ENCODE measurements at places on chromosomes 4 and X.

DNA sequence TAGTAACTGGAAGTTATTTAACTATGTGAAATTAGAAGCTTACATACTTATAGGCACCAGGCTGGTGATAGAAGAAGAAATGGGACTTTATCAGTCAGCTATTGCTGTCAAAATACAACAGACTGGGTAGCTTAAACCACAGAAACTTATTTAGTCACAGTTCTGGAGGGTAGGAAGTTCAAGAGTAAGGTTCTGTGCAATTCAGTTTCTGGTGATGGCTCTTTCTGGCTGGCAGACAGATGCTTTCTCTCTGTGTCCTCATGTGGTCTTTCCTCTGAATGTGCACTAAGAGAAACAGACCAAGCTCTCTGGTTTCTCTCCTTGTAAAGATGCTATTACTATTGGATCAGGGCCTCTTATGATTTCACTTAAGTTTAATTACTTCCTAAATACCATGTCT lies 92.1 kb upstream of the ANKRD50 start:
- no peak for DNase-seq

DNA sequence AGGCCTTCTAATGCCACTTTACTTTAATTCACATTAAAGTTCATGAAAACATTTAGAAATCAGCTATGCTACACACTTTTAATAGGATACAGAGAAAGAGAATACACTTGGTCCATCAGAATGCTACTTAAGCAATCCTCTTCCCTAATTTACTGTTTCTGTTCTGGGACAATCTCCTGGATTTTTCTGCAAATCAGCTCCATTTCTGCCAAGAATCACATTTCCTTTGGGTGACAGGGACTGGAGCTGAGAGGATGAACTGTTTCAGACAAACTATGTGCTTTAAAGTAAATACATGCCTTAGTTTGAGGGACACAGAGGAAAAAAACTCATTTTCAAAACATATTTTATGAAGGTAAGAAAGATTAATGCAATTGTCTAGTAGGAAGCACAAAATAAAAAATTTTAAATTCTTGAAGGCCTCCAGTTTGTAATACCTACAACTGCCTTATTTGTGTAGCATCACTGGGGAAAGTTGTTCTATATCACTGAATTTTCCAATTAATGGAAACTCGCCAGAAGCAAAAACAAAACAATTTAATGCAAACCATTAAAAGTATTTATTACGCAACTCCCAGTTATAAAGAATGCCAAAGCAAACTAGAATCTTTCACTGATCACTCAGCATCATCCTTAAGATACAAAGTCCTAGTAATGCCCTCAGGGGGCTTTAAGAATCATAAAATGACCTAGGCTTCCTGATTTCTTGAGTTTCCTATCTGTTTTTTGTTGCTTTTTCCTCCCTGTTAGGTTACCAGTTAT lies 36.3 kb downstream of the BCLAF3 start:
- no peak for DNase-seq

DNA sequence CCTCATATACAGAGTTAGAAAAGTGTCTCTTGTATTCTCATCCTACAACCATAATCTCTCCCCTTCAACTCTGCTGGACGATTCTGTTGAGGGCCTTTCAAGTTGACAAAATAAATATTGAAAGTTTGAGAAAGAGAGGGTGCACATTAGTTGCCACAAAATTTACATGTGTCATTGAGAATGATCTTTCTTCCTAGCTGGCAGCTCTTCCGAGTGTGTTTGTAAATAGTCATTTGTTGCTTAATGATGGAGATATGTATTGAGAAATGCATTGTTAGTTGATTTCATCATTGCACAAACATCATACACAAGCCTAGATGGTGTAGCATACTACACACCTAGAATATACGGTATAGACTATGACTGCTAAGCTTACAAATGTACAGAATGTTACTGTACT lies 632.8 kb upstream of the AMOT start:
- DNase-seq: no peak

DNA sequence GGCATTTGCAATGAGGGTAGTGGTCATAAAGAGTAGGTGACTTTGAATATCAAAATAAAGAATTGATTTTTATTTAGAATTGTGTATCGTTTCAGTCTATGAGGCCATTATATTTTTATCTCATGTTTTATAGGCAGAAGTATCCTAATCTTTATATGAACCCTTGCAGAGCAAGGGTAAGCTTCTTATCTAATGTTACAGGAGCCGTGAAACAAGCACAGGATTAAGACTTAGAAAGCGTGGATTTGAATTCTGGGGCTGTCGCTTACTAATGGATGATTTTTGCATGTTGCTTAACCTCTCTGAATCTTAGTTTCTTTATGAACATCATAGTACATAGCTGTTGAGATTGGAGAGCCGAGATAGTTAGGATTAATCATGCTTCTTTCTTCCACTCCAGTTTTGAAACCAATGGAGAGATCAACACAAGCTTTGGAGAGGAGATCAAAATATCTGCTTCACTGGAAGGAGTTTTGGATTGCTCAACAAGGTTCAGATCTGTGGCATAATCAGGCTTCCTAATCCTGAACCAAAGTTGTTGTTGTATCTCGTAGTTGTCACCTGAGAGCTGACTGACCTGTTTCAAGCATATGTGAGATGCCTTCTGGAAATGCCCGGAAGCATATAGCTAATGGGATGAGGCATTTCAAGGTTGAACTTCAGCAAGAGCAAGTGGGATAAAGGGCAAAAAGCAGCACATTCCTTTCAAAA lies 166.9 kb upstream of the GK2 start:
- DNase-seq: no peak

DNA sequence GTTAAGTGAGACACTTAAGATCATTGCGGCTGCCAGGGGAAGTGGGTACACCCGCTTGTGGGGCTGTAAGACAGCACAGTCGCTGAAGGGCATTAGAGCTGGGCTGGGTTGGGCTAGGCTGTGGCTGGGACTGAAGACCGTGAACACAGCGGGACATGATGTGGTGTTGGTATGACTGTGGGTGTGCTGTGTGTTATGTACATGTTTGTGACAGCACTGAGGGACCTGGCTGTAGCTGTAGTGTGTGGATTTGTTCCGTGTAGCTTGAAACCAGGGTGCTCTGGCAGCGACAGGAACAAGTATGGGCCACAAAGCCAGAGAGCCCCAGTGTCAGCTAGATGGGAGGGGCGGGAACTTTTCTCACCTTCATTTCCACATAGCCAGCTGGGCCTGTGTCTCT lies 82.1 kb downstream of the NHSL2 start:
- DNase-seq: no peak

GRCh38 chr4:76235915-76236314 lies 15.6 kb upstream of the FAM47E start:
- no peak for DNase-seq

DNA sequence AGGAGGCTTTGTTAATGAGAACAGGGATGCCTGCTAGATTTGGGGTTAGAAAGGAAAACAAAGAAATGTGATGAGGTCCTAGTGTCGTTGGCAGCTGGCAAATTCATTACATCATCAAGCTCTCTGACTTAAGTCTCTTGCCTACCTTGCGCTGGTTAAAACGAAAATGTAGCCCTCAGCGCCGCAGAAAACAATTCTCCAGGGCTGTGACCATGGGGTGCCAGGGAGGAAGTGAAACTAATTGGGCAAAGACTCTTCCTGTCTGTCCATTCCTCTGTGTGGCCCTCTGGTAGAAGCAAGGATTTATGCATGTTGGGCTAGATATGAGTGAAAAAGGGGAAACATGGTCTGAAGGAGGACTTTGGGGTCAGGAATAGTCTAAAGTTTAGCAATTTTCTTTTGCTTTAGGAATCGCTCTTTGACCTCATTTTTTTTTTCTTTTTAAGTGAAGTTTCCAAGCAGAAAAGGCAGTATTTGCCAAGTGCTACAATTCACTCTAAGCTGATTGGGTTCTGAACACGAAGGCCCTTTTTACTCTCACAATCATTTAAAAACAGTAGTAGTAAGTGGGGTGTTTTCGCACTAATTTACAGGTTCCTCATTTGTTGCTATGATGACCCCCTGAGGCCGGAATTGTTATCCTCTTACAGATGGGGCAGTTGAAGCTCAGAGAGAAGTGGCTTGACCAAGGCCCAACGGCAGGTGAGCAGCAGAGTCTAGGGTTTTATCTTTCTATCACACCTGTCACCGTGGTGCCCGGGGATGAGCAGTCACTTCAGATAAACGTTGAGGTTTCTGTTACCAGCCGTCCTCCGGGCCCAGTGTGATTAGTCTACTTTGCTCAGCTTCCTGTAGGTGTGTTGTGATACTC lies 27.3 kb upstream of the CHRNA9 start:
- peak; percentile 41 for DNase-seq

DNA sequence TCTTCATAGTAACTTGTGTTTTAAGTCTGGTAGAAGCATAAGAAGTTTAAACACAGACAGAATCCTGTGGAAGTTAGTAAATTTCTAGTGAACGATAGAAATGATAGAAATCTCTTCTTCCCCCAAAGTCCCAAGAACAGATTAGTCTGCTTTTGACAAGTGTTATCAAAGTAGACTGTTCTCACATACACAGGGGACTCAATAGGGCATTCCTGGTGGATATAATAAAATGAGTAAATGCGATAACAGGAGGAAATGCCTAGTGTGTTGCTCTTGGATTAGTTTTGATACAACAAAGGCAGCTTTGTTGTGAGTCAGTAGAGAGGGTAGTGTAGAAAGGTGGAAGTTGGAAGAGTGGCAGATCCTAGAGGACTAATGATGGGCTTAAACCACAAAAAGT lies 43.5 kb downstream of the CLCN3 start:
- DNase-seq: no peak

- DNase-seq: no peak
These were observed 14.7 kb downstream of the ATXN3L start for GRCh38 chrX:13305108-13305507.

DNA sequence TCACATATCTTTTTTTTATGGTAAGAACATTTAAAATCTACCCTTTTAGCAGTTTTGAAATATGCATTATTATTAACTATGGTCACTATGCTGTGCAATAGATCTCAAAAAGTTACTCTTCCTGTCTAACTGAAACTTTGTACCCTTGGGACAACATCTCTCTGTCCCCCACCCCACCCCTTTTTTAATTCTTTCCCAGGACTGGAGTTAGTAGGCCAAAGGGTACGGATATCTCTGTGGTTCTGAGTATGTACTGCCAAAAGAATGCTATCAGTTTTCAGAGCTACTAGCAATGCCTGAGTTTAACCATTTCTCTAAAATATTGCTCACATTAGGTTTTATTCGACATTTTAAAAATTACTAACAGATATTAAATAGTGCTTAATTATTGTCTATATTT lies 4.7 kb upstream of the FAM241A start:
- DNase-seq: no peak

GRCh38 chrX:34875204-34875603 lies 67.4 kb upstream of the FAM47B start:
- DNase-seq: no peak

GRCh38 chr4:159367781-159368080 lies 264.9 kb downstream of the RAPGEF2 start:
- no peak for DNase-seq

GRCh38 chrX:40996886-40997530 lies 88.2 kb upstream of the USP9X start:
- no peak for DNase-seq

- DNase-seq: no peak
These were observed 37.3 kb downstream of the ARHGAP6 start for GRCh38 chrX:11628399-11628798.

GRCh38 chrX:25527156-25527555 lies 511.4 kb upstream of the ARX start:
- no peak for DNase-seq
